Mesothelial cell of epicardium (in vitro differentiated cells): ENCODE measurements at places on chromosomes 1 and 21.

DNA sequence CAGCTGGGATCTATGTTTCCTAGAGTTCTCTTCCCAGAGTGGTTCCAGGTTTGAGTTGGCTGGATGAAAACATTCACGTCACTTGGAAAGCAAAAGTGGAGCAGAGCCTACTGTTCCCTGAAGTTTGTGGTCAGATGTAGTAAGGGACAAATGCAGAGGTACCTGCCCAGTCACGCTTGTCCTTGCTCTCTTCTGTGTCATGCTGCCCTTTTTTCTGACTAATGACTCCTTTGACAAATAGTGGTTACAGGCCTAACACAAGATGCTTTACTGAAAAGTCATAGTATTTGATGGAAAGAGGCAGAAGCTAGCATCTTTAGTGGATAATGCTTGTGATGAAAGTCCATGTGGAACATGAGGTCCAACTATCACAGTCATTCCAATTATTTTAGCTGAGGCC is 881.4 kb upstream of the B3GALT2 start:
- no peak for DNase-seq

DNA sequence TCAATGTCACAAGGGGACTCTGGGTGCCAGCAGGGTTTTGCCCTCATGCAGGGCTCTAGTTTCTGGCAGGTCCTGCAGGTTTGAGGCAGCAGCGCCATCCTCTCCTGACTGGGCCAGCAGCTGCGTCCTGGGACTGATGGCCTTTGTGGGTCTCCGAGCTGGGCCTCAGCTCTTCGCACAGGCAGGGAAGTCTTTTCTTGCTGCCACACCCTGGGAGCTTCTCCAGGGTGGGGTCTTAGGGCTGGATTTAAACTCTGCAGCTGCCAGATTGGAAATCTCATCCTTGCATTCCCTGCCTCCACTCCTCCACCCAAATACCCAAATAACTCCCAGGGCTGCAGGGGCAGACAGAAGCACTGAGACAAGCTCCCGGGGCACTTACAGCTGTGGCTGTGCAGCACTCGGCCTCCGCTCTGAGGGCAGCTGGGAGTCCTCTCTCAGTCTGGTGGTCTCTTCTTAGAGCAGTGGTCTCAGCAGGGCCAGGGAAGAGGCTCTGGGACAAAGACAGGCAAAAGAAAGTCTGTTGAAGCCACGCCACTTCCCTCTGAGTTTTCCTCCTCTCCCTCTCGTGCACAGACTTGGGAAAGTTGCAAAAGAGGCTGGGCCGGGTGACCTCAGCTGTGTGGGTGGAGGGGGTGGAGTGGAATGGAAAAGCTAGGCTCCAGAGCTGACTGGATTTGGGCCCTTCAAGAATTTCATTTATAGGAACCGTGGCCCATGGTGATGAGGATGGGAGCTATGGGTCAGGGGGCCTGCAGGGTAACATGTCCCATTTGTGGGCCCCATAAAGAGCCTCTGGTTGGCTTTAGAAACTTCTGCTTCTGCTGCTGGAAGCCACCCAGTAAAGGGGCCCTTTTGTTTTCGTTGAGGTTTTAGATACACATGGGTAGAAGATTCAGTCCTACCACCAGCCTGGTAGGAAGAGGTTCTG is at the start of gene RAB7B:
Gene RAB7B (minus strand): TSS at position 525 of the 931 bp plus-strand sequence. CDS start 9,260 bp downstream, outside the sequence.
- peak; percentile 39 for DNase-seq

DNA sequence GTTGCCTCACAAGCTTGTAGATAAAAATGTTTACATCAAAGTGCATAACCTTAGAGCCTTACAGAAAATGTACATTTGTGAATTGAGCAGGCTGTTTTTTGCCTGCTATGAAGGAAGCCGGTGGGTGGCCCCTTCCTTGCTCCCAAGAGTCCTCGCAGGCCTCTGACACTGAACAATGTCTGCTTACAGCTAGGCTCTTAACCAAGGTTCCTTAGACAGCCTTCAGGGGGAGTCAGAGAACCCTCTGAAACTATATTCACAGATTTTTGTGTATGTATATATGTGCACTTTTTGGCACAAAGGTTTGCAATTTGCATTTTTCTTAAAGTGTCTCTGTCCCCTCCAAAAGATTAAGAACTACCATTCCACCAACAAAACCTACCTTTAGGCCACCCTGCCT is 282.6 kb downstream of the BARHL2 start:
- no peak for DNase-seq

GRCh38 chr1:147891088-147891487 is 11.5 kb upstream of the GJA8 start:
- no peak for DNase-seq

DNA sequence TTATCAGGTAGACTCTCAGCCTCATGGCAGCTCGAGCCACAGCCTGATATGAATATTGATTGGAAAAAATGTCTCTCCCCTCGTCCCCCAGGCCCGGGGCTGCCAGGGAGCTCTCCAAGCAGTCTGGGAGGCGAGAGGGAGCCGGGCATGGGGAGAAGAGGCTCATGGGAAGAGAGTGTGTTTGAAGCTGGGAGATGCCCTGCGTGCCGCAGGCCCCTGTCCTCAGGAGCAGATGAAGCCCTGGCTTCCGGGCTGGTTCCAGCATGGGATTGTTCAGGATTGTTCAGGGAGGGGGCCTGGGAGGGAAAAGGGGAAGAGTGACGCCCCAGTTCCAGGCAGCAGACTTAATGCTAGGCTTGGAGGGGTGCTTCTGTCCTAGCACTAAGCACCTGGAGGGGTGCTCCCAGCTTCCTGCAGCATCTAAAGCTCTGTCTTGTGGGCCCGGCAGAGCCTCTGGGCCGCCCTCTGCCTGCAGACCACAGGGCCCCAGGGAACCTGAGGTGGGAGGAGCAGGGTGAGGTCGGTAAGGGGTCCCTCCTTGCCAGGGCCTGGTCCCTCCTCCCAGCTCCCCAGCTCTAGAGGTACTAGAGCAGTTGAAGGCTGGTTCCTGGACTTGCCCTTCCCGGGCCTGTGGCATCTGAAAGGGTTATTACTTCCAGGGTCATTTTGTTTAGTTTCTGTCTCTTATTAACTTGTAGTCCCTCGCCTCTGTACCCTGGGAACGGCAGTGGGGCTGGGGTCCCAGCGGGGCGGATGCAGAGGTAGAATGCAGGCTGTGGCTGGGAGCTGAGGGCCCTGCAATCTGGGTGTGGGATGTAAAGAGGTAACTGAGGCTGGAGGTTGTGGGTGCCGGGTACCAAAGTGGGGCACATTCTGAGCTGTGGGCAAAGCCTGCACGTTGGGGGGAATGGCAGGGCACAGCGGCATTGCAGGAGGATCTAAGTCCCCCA is 334.8 kb upstream of the VAMP3 start:
- no peak for DNase-seq

- DNase-seq: no peak
These were observed 54.0 kb downstream of the COLGALT2 start for GRCh38 chr1:183983371-183984105.

GRCh38 chr1:70911861-70912260 is 135.8 kb downstream of the PTGER3 start:
- no peak for DNase-seq

DNA sequence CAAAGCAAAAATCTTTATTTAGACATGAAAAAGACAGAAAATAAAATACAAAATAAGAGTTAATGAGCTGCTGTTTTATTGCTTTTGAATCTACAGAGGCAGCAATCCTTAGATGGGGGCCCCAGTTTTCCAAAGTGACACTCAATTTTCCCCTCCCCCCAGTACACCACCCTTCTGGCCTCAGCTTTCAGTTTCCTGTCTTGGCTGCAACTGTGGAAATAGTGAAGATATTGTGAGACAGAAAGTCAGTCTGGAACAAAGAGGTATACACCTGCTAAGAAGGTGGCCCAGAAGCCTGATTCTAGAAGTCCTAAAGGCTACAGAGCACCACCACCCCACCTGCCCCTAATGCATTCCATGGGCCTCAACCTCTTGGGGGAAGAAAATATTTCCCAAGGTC is 1.1 kb upstream of the MTMR11 start:
- DNase-seq: no peak

GRCh38 chr1:45370575-45370974 is 30.3 kb upstream of the MUTYH start:
- no peak for DNase-seq

DNA sequence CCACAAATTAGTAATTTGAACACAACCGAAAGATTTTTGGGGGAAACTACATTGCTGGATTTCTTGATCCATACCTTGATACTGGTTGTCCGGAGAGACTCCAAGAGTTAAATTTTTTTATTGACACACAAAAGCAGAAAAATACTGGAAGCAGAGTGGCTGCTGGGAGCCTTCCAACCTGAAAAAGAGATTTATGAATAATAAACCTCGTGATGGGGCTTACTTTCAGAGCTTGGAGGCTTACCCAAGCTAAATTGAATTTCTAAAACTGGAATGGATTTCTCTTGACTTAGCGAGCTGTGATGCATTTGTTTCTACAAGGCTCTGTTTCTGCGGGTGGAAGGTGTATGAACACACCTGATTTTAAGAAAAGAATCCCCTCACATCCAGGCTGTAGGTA is 35.7 kb downstream of the PCP4 start:
- DNase-seq: no peak

DNA sequence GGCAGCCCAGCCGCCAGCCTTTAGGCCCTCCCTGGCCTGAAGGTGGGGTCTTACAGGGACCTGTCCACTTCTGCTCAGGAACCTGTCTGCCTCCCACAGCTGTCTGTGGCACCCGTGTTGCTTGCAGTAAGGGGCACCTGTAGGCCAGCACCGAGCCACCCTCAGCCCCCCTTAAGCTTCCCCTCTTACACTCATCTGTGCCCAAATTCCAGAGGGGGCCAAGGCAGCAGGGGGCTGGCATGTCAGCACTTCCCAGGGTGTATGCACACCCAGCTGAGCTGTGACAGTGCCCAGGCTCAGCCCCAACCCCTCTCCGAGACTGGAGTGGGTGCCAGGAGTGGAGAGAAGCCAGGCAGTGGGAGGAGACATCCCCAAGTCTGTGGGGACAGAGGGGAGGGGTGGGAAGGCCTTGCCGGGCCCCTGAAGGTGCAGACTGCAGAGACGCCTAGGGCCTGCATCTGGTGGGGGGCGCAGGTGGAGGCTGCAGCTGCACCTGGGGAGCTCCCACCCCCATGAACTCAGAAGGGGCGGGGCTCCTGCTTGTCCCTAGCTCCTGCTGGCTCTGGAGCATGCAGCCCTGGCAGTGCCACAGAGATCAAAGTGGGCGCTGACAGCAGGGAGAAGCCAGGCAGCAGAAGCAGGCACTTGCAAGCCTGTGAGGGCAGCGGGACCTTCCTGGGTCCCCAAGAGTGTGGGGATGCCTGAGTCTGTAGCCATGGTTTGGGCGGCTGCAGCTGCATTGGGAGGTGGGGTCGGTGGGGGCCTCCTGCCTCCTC is 5.4 kb upstream of the SLC2A7 start:
- DNase-seq: no peak

- DNase-seq: no peak
These were observed 66.2 kb downstream of the S1PR1 start for GRCh38 chr1:101302831-101303511.

DNA sequence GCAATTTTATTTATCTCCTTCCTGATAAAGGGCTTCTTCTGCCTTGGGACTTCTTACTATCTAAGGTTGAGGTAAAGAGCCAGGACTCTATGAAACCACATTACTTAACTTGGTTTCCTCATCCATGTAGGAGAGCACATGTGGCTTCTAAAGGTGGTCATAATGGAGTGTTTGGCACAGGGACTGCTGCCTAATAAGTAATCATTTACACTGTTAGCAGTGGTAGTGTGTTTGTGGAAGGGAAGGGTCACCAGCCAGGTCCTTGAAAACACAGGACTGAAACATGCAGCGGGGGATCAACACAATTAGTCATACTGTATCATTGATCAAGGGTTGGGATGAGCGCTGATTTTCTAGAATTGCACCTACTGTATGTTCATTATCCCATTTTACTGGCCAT is 59.6 kb downstream of the UCK2 start:
- no peak for DNase-seq

DNA sequence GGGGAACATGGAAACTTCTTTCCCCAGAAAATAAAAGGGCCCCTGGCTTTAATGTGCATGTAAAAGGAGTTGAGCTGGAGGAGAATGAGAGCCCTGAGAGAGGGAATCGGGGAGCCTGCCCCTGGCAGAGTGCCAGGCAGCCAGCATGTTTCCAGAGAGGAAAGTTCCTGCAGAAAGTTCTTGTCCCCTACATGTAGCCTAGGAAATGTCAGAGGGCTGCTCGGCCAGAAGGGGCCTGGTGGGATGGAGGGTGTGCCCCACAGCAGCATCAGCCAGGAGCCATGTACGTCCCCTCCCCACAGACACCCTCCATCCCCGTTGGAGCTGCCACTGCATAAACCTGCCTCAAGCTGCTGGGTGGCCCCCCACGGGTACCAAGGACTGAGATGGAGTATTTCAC is 5.4 kb upstream of the PRELP start:
- DNase-seq: no peak

DNA sequence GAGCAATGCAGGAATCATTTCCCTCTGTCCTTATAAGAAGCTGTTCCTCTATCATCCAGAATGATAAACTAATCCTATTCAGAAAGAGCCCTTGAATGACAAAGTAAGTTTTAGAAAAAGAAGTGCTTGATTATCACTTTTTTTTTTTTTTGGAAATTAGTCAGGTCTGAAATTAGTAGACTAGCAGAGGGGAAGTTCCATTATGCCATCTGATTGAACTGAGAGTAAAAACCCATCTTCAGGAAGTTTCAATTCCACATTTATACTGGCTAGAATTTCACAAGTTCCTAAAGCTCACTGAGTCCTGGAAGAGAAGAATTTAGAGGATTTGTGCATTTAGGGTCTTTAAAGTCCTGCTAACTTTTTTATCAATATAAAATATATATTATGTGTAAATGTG is 128.8 kb upstream of the COA6 start:
- no peak for DNase-seq

GRCh38 chr1:160222546-160222945 is 17.4 kb downstream of the PEA15 start:
- no peak for DNase-seq

- DNase-seq: no peak
These were observed 1.8 kb downstream of the SWT1 start for GRCh38 chr1:185158800-185159199.

GRCh38 chr1:184296466-184297243 is 90.2 kb upstream of the C1orf21 start:
- DNase-seq: peak; percentile 33

- DNase-seq: no peak
These were observed 45.0 kb upstream of the RASAL2 start for GRCh38 chr1:178048883-178049282.

DNA sequence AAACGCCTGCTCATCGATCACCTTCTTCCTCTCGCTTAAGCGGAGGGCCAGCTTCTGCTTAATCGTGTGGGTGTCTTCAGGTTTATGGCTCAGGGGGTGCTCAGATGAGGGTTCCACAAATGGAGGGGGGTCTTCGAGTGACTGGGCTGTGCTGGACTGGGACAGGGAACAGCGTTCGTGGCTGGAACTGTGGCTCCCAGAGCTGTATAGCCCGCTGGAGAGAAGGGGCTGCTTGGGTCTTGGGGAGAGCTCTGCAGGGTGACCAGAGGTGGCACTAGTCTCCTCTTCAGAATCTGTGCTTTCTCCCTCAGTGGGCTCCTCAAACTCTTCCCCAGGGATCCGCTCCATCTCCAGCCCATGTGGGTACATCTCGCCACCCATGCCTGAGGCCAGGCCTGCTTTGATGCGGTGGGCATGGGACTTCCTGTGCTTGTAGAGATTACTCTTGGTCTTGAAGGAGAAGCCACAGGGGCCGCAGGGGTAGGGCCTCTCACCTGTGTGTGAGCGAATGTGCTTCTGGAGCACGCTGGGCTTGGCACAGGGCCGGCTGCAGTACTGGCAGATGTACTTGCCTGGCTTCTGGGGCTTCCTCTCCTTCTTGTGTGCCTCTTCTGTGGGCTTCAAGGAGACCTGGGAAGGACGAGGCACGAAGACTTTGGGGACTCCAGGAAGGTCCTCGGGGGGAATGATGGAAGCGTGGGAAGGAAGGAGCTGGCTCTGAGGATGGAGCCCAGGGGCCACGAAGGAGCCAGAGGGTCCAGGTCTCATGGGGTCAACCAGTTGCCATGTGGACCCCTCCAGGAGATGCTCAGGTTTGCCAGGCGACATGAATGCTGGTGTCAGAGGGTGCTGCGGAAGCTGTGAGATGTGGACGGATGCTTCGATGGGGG is 99.4 kb upstream of the EDN2 start:
- DNase-seq: no peak
